Activated T-cell treated with anti-CD3 and anti-CD28 coated beads, Interleukin-2, amount 50 U/mL, for 72 hours (primary cell): ENCODE measurements at places on chromosomes 4 and X. TPM values are rescaled to one million over a fixed set of nuclear protein-coding genes. Genes with fewer than 3 reads are reported as not detected.

DGKK gene
- total RNA-seq, result not detected

JCHAIN gene
- total RNA-seq, result 0.49 TPM

BMPR1B gene
- not detected for total RNA-seq

KLF8 gene
- 6.3 TPM for total RNA-seq

MAGEA11 gene
- not detected for total RNA-seq

TCEAL2 gene
- not detected for total RNA-seq

PAGE2 gene
- total RNA-seq, result not detected

MAGEA1 gene
- not detected for total RNA-seq

C4orf50 gene
- total RNA-seq, result 0.14 TPM

GSX2 gene
- total RNA-seq, result not detected
